ENCODE measurements at places on chromosomes 12 and 14. TPM values are rescaled to one million over a fixed set of nuclear protein-coding genes. Genes with fewer than 3 reads are reported as not detected.

GRCh38 chr14:75181293-75182062 lies 5.1 kb upstream of the TMED10 start:
- DNase-seq = no peak

GRCh38 chr12:7610006-7610405 lies 55.7 kb downstream of the APOBEC1 start:
- DNase-seq = no peak

DNA sequence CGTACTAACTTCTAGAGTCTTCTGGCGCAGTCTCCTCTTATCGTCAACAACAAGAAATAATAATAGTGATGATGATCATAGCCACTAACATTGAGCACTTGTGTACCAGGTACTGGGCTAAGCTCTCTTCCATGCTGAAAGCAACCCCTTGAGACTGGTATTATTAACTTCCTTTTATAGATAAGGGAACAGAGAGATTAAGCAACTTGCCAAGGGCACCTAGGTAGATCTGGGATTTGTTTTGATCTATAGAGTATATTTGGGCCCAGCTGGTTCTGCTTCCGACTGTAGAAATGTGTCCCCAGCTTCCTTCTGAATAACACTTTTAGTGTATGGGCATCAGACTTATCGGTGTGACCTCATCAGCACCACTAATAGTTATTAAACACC lies 1.1 kb upstream of the ZNF219 start:
- no peak for DNase-seq

DNA sequence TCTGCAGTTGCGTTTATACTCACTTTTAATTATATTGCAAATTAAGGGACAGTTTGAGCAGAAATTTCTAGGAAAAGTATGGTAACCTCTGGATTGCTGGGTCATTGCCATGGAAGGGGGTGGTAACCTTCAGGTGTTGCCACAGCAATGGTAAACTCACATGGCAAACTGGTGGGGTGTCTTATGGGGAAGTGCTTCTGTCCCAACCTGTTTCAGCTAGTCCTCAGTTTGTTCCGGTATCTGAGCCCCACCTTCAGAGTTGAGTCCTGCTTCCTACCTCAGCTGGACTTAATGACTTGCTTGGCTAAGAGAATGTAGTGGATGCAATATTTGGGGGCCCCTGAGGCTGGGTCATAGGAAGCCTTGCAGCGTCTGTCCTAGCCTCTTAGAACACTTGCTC lies 7.3 kb upstream of the CLMN start:
- DNase-seq = no peak

DNA sequence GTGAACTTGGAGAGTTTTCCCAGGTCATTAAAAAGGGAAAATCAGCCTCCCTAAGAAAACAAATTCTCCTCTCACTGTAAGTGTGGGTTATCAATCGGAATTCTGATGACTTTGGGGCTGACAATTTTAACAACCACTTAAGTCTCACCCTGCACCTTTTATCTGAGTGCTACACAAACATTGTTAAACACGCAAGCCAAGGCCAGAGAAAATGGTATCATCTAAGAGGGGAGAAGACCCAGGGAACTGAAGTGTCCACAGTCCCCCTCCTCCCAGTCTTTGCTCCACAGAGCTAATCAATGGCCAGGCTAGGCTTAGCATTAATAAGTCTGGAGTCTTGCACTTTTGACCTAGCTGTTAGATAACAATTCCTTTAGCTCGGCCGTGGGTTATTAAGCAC lies 51.7 kb upstream of the TBX5 start:
- no peak for DNase-seq

- DNase-seq = no peak
These were observed 13.7 kb downstream of the TRMT61A start for GRCh38 chr14:103542605-103543088.

DNA sequence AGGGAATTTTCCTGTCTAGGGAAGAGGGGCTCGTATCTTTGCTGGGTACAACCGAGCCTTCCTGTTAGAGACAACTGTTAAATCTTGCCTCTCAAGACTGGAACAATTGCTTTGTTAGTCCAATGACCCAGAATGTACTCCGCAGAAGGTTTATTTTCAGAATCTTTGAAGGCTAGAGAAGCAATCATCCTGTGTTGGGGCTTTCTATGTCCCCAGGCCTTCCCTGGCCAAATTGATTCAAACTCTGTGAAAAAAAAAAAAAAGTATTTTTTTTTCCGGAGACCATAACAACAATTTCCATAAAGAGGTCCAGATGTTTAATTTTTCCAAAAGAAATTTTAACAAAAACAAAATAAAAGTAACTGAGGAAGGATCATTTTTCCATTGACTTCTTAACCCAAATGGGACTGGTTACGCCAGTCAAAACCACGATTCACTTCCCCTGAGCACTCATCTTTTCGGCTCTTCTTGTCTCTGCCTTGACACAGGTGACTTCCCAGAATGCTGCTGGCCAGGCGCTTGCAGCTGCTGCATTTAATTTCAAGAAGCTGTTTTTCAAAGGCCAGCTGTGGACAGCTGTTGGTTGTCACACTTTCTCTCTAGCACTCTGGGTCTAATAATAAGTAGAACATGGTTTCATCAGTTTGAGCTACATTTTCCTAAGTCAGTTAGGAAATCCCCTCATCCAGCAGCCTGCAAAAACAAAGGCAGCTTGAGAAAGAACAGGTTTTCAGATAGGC lies 81.6 kb upstream of the MANSC4 start:
- no peak for DNase-seq

DNA sequence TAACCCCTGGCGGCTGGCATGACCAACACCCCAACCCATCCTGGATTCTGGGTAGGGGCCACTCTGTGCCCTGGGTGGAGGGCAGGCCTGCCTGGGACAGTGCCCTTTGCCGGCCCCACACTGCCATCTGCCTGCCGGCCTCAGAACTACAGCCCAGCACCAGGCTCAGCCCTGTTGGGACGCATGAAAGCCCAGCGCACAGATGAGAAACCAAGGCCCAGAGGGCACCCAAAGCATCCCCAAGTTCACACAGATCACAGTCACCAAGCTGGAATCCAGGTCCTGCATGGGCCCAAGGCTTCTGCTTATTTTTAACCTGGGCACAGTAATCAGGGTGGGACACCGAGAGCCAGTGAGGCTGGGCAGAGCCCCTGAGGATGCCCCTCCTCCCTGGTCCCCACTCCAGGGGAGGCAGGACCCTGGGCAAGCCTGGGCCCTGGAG lies 26.2 kb downstream of the RFLNA start:
- DNase-seq = peak; percentile 22

ABCC9 gene
- not detected for total RNA-seq

TMTC1 gene
- total RNA-seq = not detected

Data from CD8-positive, alpha-beta memory T cell (primary cell).